ENCODE measurements at places on chromosomes 6 and 20.
A peak's percentile ranks its signal among the peaks of the same experiment; 100 is the strongest.

GRCh38 chr6:31765910-31766794 lies 3.7 kb downstream of the SAPCD1 start:
- no peak for DNase-seq

- no peak for DNase-seq
Measured at GRCh38 chr6:109345986-109346385, 36.3 kb downstream of the CD164 start.

DNA sequence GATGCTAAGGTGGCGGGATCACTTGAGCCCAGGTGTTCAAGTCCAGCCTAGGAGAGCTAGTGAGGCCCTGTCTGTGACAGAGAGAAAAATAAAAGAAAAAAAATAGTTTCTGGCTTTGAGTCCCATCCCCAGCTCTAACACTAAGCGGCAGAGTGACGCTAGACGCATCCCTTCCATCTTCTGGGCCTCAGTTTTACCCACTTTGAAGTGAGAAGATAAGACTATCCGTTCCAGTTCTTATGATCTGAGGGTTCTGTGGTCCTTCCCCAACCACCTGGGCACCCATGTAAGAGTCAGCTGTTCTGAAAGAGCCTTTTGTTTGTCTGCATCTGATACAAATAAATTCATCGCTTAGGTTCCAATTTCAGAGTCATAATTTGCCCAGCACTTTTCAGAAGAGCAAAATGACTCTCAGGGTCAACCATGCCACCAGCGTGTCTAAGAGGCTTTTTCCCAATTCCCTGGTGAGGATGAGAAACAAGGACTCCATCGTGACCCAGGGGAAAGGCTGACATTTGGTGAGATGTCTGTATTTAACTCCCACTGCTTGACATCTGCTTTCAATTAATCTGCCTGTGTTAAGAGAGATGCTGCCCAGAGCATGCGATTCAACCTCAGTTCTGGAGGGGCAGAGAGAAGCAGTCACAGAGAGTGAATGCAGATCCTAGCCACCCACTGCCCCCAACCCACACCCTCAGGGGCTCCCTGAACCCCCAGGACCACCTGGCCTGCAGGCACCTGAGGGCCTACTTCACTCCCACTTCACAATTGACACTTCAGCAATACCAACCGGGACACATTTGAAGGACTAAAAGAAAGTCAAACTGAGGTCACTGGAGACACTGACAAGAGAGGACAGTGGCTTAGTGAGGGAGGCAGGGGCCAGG lies 131.6 kb upstream of the TOP1 start:
- peak; percentile 47 for DNase-seq

DNA sequence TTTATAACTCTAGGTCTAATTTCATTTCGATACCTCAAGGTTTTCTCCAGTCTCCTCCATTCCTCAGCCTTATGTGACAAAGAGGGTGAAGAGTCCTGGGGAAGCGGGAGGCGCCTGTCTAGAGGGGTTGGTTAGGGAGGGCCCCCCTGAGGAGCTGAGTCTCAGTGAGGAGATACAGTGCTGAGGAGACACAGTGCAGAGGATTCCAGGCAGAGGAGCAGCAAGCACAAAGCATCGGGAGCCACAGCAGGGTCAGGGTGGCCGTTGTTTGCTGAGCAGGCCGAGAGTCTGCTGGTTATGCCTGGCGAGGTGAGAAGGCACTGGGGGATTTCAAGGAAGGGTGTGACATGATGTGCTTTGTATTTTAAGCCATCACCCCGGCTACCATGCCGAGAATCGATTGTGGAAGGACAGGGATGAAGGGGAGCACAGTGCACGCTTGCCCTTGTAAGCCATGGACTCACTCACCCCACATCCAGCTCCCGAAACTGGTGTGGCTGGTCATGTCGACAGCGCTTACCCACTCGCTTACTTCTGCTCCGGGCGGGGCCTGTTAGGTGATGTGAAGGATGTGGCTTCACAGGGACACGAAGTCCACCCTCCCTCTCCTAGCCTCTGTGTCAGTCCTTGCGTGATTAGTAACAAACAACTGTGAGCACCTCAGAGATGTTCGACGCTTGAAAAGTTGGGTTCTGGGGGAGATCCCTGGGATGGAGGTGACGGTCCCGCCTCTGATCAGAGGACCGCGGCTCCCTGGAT lies 30.2 kb downstream of the FAM50B start:
- no peak for DNase-seq

DNA sequence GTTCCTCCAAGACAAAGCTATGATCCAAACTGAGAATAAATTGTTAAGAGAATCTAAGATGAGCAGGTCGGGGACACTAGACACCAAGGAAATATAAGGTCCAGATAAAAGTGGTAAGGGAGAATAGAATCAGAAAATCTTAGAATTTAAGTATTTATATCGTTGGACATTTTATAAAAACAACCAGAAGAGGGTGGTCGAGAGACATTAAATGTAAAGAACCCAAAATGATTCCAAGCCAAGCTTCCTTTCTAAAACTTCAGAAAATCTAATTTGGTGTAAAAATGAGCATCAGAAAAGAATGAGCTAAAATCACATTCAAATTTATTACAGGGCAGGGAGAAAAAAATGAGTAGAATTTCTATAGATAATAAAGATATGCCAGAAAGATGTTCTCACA lies 97.8 kb upstream of the OGFRL1 start:
- DNase-seq: peak; percentile 41

GRCh38 chr20:10963717-10964266 lies 290.0 kb upstream of the JAG1 start:
- DNase-seq: no peak

DNA sequence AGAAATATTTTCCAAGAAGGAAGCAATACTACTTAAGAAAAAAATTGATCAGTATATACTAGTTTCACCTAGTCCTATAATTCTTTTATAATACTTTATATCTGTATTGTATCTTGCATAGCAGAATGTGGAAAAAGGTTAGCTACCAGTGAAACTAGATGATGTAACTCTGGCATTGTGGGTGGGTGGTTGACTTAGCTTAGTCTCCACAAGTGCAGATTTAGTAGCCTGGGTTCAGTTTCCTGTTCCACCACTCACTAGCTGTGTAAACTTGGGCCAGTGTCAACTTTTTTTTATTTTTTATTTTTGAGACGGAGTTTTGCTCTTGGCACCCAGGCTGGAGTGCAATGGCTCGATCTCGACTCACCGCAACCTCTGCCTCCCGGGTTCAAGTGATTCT lies 2.0 kb downstream of the MUC21 start:
- no peak for DNase-seq

GRCh38 chr20:47466213-47466612 lies 35.5 kb upstream of the NCOA3 start:
- DNase-seq: no peak

DNA sequence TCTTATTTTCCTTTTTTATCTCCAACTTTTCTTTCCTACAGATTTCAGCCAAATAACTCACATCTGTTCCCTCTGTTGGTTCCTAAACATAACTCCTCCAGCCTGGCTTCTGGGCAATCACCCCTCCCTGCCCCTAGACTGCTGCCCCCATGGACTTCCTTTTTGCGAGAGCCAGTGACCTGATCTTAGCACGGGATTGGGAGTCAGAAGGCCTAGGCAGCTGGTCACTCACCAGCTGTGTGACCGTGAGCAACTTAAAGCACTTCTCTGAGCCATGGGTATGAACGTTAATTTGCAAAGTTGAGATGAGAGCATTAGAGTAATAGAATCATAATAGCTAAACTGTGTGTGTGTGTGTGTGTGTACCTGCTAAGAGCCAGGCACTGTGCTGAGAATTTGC lies 4.5 kb upstream of the MMP9 start:
- no peak for DNase-seq

DNA sequence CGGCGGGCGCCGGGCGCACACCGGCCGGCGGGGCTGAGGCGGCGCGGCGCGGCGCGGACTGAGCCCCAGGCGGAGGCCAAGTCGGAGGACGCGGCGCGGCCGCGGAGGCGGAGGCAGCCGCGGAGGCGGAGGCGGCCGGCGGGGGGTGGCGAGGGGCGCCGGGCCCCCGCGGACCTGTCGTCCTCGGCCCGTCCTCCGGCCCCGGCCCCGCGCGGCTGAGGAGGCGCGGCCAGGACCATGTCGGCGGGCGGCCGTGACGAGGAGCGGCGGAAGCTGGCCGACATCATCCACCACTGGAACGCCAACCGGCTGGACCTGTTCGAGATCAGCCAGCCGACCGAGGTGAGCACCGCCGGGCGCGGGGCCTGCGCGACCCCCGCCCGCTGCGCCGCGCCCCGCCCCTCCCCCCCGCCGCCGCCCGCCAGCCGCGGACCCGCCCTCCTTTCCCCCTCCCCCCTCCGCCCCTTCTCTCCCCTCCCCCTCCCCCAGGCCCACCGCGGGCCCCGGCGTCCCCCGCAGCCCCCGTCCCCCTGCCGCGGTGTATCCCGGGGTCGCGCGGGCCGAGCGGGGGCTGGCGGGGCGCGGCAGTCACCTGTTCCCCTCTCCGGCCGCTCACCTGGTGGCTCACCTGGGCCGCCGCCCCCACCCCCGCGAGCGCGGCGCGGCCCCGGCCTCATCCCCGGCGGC lies at the start of gene AFDN:
TSS of gene AFDN (plus strand) at position 16 of the 687 bp plus-strand sequence. CDS start at position 238, 222 bp downstream.
- no peak for DNase-seq

DNA sequence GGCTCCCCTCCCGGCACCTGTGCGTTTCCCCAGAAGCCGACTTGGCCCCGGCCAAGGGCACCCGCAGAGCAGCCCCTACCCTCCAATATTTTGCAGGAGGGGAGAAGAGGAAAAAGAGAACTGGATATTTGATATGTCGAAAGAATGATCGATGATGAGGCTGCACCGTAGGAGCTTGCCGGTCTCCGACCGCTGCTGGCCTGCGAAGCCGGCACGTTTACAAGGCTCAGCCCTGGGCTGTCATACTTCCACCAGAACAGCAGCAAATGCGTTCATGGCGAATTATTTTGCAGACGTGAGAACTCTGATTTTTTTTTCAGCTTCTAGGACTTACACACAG lies 296.7 kb downstream of the TFAP2C start:
- DNase-seq: no peak

DNA sequence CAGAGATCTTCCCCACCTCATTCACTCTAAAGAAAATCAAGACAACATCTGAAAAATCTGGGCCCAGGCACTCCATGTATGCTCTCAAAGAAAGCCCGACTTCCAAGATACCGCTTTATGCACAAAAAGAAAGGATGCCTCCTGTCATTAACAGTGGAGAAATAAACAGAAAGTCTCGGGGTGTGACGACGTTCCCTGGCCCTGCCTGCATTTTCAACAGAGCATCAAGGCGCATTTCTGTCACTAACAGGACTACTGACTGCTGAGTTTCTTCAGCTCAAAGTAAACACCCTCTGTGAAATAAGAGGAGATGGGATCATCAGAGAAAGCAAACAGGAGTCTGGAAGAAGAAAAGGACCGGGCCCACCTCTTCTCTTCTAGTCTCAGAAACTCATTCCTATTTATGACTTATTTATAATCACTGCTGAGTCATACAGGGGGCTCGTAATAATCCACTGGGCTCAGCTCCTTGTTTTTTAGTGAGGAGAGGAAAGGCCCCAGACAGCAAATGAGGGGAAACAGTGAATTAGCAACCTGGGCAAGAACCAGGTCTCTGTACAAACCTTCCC lies 99.7 kb downstream of the ZMYND8 start:
- DNase-seq: no peak

DNA sequence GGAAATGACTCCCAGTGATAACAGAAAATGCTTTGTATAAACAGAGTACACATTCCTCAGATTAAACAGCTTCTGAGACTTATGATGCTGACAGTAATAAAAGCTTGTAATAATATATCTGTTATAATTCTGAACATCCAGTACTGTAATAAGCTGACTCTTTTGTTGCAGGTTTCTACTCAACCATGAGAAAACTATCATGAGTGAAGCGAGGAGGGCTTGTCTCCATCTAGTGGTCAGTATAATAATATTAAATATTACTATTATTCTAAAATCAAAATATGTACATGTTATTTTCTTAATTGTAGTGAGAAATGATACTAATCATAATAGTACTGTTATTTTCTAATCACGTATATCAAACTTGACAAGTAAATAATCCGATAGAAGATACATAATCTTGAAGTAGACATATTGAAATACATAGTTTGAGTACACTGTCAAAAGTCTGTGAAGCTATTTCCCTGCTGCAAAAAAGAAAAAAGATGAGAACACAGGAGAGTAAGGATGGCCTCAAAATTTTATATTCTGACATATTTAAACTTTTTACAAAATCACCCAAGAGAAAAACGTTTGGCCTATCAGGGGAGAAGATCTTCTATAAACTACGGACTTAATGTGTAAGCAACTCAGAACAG lies 183.1 kb downstream of the MOXD1 start:
- no peak for DNase-seq

DNA sequence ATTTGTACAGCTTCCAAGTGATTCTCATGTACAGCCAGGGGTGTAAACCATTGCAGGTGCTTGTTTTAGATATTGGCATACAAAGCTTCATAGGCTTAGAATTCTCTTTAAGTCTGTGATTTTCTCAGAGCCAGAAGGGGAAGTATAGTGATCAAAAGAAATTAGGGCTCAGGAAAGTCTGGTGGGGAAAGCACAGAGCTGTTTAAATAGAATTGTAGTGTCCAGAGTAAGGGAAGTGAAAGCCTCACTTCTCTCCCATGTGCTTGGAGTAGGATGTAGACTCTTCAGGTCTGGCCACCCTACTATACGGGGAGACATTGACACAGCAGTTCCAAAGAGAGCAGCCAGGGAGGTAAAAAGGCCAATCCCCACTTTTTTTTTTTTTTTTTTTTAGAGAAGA lies 10.4 kb downstream of the GCNT2 start:
- DNase-seq: no peak

DNA sequence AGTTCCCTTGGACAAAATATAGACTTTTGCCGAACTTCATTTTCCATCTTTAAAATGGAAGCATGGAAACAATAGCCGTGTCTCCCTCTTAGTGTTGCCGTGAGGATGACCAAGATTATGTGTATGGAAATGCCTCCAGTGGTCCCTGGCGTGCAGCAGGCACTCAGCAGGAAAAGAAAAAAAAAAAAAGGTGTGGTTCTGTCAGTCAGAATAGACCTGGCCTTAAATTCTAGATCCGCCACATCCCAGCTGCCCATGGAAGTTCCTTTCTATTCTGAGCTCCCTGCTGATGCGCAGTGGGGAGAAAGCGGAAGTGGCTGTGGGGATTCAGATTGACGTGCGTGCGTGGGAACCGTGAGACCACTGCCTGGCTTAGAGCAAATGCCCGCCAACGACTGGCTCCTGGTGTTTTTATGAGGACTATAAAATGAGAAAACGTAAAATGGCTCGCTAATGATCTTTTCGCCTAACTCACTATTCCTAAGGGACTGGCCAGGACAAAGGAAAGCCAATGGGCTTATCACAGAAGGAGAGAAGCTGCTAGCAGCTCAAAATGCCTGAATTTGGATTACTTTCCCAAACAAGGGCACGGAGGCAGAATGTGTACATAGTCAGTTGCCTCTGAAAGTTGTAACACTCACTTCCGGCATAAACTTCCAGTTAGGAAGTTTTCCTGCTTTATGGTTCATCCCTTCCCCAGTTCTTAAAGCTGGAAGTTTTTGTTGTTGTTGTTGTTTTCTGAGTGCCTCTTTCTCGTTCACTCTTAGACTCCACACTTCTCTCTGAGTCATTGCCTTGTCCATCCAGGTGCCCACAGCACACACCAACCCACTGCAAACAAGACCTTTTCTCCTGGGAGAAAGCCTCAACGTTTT lies 11.4 kb upstream of the PDE10A start:
- no peak for DNase-seq

All from NCI-H2227 treated with DMSO at 0.1 percent for 48 hours (cell line).